T-helper 17 cell (primary cell): ENCODE measurements at places on chromosomes 5 and 9. TPM values are rescaled to one million over a fixed set of nuclear protein-coding genes. Genes with fewer than 3 reads are reported as not detected.

CACNA1B gene
- total RNA-seq, result 0.22 TPM

DNA sequence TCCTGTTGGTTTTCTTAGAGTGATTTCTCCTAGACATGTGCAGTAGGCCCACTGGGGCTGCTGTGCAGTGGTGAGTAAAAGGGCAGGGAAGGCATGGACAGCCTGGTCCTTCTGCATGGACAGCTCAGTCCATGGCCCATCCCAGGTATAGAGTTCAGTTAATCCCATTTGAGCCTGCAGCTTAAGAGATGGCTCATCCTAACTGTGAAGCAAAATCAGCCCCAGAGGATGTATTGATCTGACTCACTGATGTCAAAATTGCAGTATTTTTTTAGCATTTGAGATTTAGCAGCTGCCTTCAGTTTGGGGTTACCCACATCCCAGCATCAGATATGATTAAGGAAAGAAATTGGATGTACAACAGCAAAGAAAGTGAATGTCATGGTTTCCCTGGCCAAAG is 93.4 kb downstream of the PDE6A start:
- H3K4me1 ChIP-seq, result no peaks in the 10 kb centered on the region
- H3K36me3 ChIP-seq, result peaks cover 5% of the 10 kb centered on the region
- H3K27ac ChIP-seq, result no peak overlapping the region

DNA sequence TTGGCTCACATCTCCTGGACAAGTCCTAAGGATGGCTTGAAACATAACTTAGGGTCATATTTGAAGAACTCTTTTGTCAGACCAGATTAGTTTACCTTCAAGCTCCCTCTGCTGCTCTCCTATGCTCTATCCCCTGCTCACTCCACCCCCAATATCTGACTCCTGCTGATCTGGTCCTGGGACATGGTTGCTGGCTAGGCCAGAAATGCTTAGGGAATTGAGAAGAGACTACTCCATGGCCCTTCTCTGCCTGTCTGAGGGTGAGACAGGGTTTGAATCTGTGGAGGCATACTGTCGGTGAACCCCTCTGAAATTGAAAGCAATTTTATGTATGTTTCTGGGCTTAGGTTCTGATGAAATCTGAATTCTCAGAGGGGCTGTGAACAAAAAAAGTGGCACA is 3.3 kb downstream of the OTULIN start:
- no peak for DNase-seq
- H3K36me3 ChIP-seq, result peaks cover 4% of the 10 kb centered on the region
- H3K4me3 ChIP-seq, result peak overlapping the region; percentile 94

CYSTM1 gene
- total RNA-seq, result 7.8 TPM

GRCh38 chr9:122191584-122191983 is 31.9 kb downstream of the MORN5 start:
- peaks cover 2% of the 10 kb centered on the region for H3K4me1 ChIP-seq
- H3K4me3 ChIP-seq, result no peak overlapping the region
- no peaks in the 10 kb centered on the region for H3K36me3 ChIP-seq
- no peak for DNase-seq
- peak overlapping the region; percentile 43 for H3K27ac ChIP-seq

KIAA1958 gene
- 2.1 TPM for total RNA-seq

DNA sequence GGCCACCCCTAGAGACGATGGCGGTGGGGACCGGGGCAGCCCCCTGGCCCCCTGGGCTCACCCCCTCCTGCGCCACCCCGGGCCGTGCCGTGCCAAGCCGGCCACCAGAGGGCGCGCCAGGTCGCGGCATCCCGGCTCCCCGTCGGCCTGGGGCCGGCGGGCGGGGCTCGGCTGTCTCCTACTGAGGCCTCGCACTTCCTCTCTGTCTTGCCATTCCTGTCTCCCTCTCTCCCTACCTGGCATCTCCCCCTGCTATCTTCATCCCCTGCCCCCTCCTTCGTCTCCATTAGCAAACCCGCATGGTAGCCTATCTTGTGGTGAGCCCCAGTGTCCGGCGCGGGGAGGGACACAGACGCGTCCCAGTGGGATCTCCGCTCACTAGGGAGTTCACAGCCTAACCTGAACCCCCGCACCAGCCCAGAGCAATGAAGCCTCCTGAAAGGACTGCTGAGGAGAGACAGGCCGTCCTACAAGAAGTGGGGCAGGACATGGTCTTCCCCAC is 29.8 kb upstream of the FABP6 start:
- DNase-seq, result peak; percentile 65
- no peaks in the 10 kb centered on the region for H3K36me3 ChIP-seq
- H3K27me3 ChIP-seq, result peaks cover 30% of the 10 kb centered on the region
- peaks cover 12% of the 10 kb centered on the region for H3K4me1 ChIP-seq
- H3K4me3 ChIP-seq, result peak overlapping the region; percentile 86
- H3K27ac ChIP-seq, result no peak overlapping the region

DNA sequence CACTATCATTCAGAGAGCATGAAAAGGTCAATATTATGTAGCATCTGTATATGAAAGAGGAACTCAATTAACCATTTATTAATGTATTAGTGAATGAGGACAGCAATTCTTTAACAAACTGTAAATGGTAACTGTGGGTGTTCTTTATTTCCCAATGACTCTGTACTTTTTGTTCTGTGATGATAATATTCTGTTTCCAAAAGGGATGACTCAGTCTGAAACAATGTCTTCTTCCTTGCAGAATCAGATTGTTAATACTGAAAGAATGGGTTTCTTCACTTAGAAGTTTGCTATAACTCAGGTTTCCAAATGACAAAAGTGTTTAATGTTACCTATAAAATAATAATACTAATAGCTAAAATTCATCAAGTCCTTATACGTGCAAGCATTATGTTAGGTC is 1518.7 kb upstream of the WWC1 start:
- no peak for DNase-seq
- H3K4me3 ChIP-seq, result no peak overlapping the region
- H3K36me3 ChIP-seq, result no peaks in the 10 kb centered on the region
- H3K27me3 ChIP-seq, result no peaks in the 10 kb centered on the region
- H3K27ac ChIP-seq, result no peak overlapping the region
- no peaks in the 10 kb centered on the region for H3K4me1 ChIP-seq

DNA sequence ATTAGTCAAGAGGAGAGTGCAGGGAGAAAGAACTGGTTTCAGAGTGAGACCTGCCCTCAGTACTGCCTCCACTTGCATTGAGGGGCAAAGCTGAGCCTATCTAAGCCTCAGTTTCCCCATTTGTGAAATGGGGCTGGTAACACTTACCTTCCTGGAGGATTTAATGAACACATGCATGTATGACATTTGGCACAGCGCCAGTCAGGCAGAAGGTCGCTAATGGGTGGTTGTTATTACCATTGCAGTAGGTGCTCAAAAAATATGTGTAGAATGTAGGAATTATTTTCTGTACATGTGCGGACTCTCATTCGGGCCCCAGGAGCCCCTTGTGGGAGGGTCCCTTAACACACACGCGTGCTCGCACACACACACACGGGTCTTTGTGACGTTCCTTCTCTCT is 10.9 kb downstream of the FAT2 start:
- H3K36me3 ChIP-seq, result no peaks in the 10 kb centered on the region
- peaks cover 9% of the 10 kb centered on the region for H3K4me1 ChIP-seq
- no peak for DNase-seq
- H3K4me3 ChIP-seq, result no peak overlapping the region
- peaks cover 35% of the 10 kb centered on the region for H3K27me3 ChIP-seq

CORO2A gene
- 16.6 TPM for total RNA-seq

GRCh38 chr5:53359916-53360517 is 120.4 kb upstream of the FST start:
- H3K27ac ChIP-seq, result no peak overlapping the region
- H3K27me3 ChIP-seq, result peaks cover 16% of the 10 kb centered on the region
- no peak for DNase-seq
- H3K36me3 ChIP-seq, result no peaks in the 10 kb centered on the region
- H3K4me1 ChIP-seq, result no peaks in the 10 kb centered on the region

PROB1 gene
- 0.57 TPM for total RNA-seq

MED27 gene
- 28.9 TPM for total RNA-seq

GRCh38 chr5:82019342-82020138 is 47.7 kb downstream of the ATG10 start:
- H3K27me3 ChIP-seq, result no peaks in the 10 kb centered on the region
- no peak overlapping the region for H3K27ac ChIP-seq
- H3K4me1 ChIP-seq, result peaks cover 2% of the 10 kb centered on the region

DNA sequence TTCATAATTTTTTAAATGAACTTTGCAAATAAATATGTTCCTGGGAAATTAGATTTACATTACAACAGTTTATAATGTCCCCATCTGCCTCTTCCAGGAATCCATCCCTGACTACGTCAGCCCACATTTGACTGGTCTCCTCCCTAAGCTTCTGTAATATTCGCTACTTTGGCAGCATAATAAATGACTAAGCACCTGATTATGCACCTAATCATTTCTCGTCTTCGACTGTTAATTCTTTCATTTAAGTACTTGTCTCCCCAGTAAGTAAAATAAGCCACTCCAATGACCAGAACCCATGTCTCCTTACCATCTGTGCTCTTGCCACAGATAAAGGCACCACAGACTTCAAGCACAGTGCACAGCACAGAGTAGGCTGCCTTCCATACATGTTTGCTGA is 122.7 kb downstream of the DENND1A start:
- H3K27ac ChIP-seq, result no peak overlapping the region
- no peak for DNase-seq
- no peaks in the 10 kb centered on the region for H3K36me3 ChIP-seq
- H3K27me3 ChIP-seq, result no peaks in the 10 kb centered on the region

DNA sequence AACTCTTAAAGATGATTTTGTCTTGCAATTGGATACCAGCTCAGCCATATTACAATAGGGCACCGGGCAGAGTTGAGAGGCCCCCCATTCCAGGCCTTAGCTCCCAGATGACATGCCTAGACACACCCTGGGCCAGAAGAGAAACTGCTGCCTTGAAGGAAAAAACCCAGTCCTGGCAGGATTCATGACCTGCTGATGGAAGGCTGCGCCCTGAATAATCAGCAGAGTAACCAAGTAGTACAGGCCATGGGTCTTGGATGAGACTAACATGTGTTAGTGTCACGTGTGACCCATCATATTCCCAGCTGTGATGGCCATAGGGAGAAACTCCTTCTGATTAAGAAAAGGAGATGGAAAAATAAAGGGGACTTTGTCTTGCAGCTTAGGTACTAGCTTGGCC is 39.0 kb upstream of the DEPDC1B start:
- no peaks in the 10 kb centered on the region for H3K4me1 ChIP-seq
- H3K27me3 ChIP-seq, result peaks cover under 1% of the 10 kb centered on the region
- no peak overlapping the region for H3K4me3 ChIP-seq
- DNase-seq, result no peak
- H3K36me3 ChIP-seq, result no peaks in the 10 kb centered on the region

DNA sequence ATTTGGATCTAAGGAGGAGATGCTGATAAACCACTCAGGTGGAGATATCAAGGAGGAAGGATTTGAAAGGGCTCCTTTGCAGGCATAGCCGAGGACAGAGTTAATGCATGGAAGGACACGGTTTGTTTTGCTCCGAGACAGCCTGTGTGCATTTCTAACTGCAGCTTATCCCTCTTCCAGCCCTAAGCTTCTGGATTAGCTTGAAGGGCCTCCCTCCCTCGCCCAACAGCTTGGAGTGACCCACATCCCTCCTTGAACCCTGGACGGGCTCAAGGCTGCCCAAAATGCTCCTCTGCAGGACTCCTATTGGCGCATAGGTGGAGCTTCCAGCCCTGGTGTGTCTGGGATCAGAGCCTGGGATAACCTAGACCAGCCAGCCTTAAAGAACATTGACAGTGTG is 66.7 kb downstream of the PPARGC1B start:
- H3K27me3 ChIP-seq, result no peaks in the 10 kb centered on the region
- H3K4me3 ChIP-seq, result no peak overlapping the region
- H3K36me3 ChIP-seq, result no peaks in the 10 kb centered on the region
- no peak overlapping the region for H3K27ac ChIP-seq

DNA sequence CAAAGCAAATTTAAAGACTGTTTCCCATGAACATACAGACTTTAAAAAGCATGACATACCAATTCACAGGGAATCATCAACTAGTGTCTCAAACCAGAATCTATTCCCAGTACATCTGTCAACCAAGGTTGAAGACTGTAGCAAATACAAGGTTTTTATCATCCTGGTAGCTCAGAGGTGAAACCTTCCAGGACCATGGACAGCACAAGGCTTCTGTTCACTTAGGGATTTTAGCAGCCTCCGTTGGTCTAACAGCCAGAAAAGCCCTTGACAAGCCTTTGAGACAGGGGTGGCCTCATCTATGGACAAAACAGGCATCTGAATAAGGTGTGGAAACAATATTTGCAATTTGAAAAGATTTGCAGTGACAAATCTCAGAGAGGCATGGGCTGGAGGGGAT is 119.0 kb downstream of the TRIM32 start:
- no peak overlapping the region for H3K4me3 ChIP-seq
- no peak for DNase-seq

GRCh38 chr9:110180511-110181434 is 27.2 kb downstream of the C9orf152 start:
- H3K36me3 ChIP-seq, result no peaks in the 10 kb centered on the region
- no peak overlapping the region for H3K4me3 ChIP-seq
- H3K4me1 ChIP-seq, result no peaks in the 10 kb centered on the region
- DNase-seq, result no peak
- H3K27me3 ChIP-seq, result no peaks in the 10 kb centered on the region

GRCh38 chr5:142814122-142814521 is 43.9 kb downstream of the ARHGAP26 start:
- H3K36me3 ChIP-seq, result peaks cover 8% of the 10 kb centered on the region
- no peak overlapping the region for H3K27ac ChIP-seq
- peaks cover 20% of the 10 kb centered on the region for H3K4me1 ChIP-seq
- H3K27me3 ChIP-seq, result no peaks in the 10 kb centered on the region
- no peak overlapping the region for H3K4me3 ChIP-seq
- no peak for DNase-seq

- H3K36me3 ChIP-seq, result peaks cover 7% of the 10 kb centered on the region
- H3K4me3 ChIP-seq, result peak overlapping the region; percentile 66
- peaks cover 15% of the 10 kb centered on the region for H3K4me1 ChIP-seq
- no peak overlapping the region for H3K27ac ChIP-seq
- no peak for DNase-seq
These were observed 4.4 kb upstream of the FOXE1 start for GRCh38 chr9:97848480-97849237.

DNA sequence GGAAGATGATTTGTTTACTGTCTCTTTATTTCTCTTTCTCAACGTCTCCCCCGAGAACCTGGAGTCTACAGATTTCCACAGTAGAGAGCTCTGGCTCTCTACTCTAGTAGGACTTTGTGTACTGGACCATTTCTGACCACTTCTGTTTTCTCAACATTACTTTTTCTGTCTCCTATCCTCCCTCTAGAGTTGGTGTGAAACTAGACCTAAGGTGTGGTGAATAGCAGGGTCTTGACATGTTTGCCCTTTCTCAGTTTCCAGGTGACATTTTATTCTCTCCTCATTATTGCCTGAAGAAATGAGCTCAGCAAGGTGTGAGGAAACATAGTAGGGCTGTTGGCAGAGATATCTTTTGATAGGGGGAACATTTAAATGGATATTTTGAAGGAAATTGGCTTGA is 62.1 kb upstream of the IL6ST start:
- H3K4me3 ChIP-seq, result peak overlapping the region; percentile 15
- no peak for DNase-seq
- H3K4me1 ChIP-seq, result peaks cover 41% of the 10 kb centered on the region
- H3K36me3 ChIP-seq, result no peaks in the 10 kb centered on the region

DNA sequence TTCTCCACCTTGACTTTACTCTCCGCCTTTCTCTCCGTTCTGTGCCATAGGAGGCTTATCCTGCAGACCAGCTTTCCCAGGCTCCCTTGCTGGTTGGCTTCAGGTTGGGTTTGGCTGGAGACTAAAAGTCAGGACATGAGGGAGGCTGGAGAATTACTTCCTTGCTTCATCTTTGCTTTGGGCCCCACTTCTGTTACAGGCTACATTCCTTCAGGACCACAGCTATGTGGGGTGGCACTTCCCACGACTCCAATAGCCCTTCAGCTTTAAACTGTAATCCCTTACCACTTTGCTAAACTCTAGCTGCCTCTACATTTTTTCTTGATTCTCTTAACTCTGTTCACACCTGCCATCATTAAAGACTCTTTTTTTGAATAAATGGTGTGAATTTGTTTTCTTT is 186.7 kb upstream of the NR4A3 start:
- no peak for DNase-seq
- no peaks in the 10 kb centered on the region for H3K36me3 ChIP-seq
